ENCODE measurements at places on chromosomes 7 and 10.

GRCh38 chr7:128247108-128247507, 6.0 kb downstream of the LEP start:
- no peak for DNase-seq
- no peaks in the 10 kb centered on the region for H3K4me1 ChIP-seq
- H3K27me3 ChIP-seq: peaks cover 22% of the 10 kb centered on the region
- H3K27ac ChIP-seq: no peak overlapping the region
- no peak overlapping the region for H3K4me3 ChIP-seq

- H3K27me3 ChIP-seq: no peaks in the 10 kb centered on the region
- no peak for DNase-seq
- H3K27ac ChIP-seq: no peak overlapping the region
- no peaks in the 10 kb centered on the region for H3K4me1 ChIP-seq
- H3K36me3 ChIP-seq: no peaks in the 10 kb centered on the region
Observed at GRCh38 chr7:146414373-146414772, 297.8 kb downstream of the CNTNAP2 start.

- H3K27me3 ChIP-seq: no peaks in the 10 kb centered on the region
- H3K4me1 ChIP-seq: no peaks in the 10 kb centered on the region
- no peak for DNase-seq
- no peak overlapping the region for H3K27ac ChIP-seq
Observed at GRCh38 chr7:95365151-95365550, 31.0 kb downstream of the PON3 start.

DNA sequence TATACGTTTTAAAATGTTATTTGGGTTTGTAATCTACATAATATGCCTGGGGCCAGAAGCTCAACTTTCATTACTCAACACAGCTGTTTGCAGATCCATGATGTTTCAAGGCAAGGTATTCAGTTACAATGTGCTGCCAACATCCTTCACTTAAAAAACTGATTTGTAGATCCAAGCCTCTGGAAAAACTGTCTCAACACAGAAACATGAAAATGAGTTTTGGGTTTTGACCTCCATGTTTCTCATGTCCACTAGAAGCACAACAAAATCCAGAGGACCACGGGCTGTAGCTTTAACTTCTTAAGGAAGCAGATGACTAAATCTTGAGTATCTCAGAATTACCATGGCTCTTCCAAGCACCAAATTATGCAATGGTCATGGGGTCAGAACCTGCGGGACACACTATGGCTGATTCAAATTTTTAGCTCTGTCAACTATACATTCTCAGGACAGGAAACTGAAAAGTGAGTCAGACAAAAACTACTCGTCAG, 247.1 kb upstream of the GRB10 start:
- no peak for DNase-seq
- no peaks in the 10 kb centered on the region for H3K27me3 ChIP-seq
- peak overlapping the region; percentile 16 for H3K27ac ChIP-seq
- H3K36me3 ChIP-seq: no peaks in the 10 kb centered on the region
- H3K4me1 ChIP-seq: peaks cover 52% of the 10 kb centered on the region

DNA sequence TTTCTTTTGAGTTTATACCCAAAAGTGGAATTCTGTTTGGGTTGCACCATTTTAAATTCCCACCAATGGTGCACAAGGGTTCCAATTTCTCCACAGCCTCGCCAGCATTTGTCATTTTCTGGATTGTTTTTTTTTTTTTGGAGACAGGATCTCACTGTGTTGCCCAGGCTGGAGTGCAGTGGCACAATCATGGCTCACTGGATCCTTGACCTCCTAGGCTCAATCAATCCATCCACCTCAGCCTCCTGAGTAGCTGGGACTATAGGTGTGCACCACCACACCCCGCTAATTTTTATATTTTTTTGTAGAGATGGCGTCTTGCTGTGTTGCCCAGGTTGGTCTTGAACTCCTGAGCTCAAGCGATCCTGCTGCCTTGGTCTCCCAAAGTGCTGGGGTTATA, 46.6 kb downstream of the CUX1 start:
- DNase-seq: no peak
- no peak overlapping the region for H3K4me3 ChIP-seq
- H3K36me3 ChIP-seq: no peaks in the 10 kb centered on the region
- H3K27me3 ChIP-seq: no peaks in the 10 kb centered on the region

- no peaks in the 10 kb centered on the region for H3K27me3 ChIP-seq
- H3K36me3 ChIP-seq: no peaks in the 10 kb centered on the region
- no peak for DNase-seq
Observed at GRCh38 chr7:101598422-101598985, 30.6 kb downstream of the MYL10 start.

DNA sequence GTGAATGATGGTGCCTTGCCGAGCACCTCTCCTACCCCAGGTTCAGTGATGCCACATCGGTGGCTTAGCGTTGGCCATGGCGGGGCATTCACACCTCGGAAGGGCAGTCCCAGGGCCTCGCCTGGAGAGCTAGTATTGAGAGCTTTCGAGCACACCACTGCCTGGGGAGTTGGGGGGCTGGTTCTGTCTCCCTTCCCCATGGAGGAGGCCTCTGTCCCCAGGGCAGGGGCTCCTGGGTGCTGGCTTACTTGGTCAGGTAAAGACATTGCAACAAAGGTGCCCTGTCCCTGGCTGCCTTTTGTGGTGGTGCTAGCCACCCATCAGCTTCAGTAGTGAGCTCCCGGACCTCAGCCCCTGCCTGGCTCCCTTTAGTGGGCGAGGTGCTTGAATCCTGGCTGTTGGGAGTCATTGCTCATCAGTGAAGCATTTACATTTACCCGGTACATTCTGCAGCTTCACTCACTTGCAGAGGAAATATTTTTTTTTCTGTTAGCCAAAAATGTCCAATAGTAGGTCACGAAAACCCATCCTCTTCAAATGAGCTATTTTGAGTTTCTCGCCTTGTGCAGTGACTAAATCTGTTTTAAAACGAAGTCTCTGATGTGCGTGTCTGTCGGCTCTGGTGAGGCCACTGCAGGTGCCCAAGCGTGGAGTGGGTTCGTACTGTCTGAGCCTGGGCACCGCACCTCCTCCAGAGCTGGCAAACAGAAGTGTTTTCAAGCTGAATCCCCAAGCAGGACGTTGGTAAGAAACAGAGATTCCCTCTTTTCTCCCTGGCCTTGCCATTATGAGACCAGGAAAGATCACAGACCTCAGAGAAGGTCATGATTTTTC, 95.5 kb downstream of the INPP5A start:
- no peaks in the 10 kb centered on the region for H3K36me3 ChIP-seq
- H3K4me3 ChIP-seq: no peak overlapping the region
- DNase-seq: peak; percentile 6
- peaks cover 72% of the 10 kb centered on the region for H3K4me1 ChIP-seq
- H3K27me3 ChIP-seq: no peaks in the 10 kb centered on the region

Measured in psoas muscle (tissue), 8 donors.